ENCODE measurements at places on chromosomes 7 and 10. TPM values are rescaled to one million over a fixed set of nuclear protein-coding genes. Genes with fewer than 3 reads are reported as not detected.

- peak; percentile 36 for DNase-seq
Measured at GRCh38 chr10:19811540-19811939, 4.7 kb upstream of the PLXDC2 start.

Gene FOXP2
- 17.4 TPM for total RNA-seq

DNA sequence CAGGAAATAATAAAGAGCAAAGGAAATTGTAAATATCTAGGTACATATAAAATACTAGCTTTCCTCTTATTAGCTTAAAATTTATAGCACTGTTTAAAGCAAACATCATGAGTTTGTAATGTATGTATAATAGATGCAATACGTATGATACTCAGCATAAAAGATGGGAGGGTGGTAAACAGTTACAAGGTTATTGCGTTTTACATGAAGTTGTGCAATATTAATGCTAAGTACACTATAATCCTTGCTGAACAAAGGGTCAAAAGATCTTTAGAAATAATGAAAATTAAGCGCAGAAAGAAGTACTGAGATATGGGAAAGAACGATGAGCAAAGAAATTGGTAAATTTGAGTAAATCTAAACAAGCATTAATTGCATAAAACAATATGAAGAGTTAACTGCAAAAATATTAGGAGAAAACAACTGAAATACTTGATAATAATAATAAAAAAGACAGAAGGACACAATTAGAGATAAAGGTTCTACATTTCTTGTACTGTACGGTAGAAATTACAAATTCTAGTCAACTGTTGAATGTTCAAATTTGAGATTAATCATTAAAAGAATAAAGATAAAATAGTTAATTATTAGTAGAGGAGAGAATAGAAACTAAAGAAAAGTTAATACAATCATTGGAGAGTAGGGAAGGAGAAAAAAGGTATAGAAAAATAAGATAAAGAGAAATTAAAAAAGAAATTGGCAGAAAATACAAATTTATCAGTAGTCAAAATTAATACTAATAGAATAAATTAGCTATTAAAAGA lies 17.9 kb downstream of the C10orf67 start:
- no peak for DNase-seq

Gene NODAL
- total RNA-seq, result not detected

Gene UBN2
- total RNA-seq, result 8.0 TPM

DNA sequence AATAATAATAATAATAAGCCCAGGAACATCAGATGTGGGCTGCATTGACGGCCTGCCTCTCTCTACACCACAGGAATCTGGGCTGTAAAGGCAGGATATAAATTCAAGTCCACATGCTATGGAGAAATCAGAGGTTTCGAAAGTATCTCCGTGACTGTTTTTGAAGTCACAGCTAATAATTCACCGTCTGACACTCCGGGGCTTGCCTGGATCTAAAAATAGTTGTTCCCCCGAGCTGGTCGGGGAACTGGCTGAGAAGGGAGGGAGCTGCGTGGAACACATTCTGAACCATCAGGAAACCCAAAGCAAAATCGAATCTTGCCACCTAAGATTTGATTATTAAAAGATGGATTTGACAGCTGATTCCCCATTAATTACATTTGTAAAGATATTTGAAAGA lies 35.4 kb downstream of the KLF6 start:
- DNase-seq, result peak; percentile 75

Gene KNDC1
- total RNA-seq, result 0.41 TPM

Gene CYP17A1
- not detected for total RNA-seq

GRCh38 chr10:97721871-97722780 lies 8.6 kb downstream of the MARVELD1 start:
- no peak for DNase-seq

Gene AKR1C8
- not detected for total RNA-seq
